ENCODE measurements at places on chromosomes 1 and 21. TPM values are rescaled to one million over a fixed set of nuclear protein-coding genes. Genes with fewer than 3 reads are reported as not detected.
A peak's percentile ranks its signal among the peaks of the same experiment; 100 is the strongest.

Gene USP33
- 28.7 TPM for total RNA-seq

Gene CYP2J2
- total RNA-seq: 6.1 TPM

Gene CD84
- not detected for total RNA-seq

Gene PTPN22
- 0.62 TPM for total RNA-seq

Gene COL24A1
- total RNA-seq: 0.91 TPM

Gene TAL1
- 0.27 TPM for total RNA-seq

Gene KANK4
- 0.78 TPM for total RNA-seq

Gene KCNH1
- total RNA-seq: 0.97 TPM

Gene SYT14
- 3.1 TPM for total RNA-seq

Gene SYCP1
- not detected for total RNA-seq

DNA sequence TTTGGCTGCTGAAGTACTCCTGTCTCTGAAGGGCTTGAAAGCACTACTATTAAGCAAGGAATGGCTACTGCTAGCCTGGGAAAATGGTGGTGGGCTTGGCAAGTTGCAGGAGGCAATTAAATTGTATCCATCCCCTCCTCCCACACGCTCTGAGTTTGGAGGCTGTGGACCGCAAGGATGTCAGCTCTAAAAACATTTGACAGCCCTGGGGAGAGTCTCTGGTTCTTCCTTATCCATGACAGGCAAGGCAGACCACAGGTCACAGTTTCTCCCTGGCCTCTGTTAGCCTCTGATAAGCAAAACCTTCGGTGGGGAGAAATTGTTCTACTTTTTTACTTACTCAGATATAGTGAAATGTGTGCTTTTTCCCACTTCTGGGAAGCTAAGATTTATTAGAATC is 46.6 kb downstream of the S1PR1 start:
- DNase-seq: no peak

- DNase-seq: no peak
These were observed 724.5 kb downstream of the NCAM2 start for GRCh38 chr21:21722731-21723130.

DNA sequence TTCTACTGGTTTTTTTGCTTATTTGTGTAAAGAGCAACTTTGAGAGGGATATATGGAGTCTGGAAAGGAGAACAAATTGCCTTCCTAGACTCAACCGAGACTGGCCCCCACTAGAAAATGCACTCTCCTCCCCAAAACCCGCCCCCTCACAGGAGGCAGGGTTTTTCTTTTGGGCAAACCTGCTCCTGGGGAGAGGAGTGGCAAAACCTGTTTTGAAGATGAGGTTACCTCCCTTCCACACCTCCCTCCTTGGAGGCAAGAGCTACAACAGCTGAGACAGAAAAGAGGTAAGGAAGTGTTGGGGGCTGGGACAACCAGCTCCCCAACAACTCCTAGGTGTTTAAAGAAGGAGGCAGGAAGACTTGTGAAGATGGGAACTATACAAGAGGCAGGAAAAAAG is at the start of gene BNIPL:
TSS of gene BNIPL (plus strand) at position 231 of the 400 bp plus-strand sequence. CDS start at position 371, 140 bp downstream.
- no peak for DNase-seq

- no peak for DNase-seq
These were observed 29.7 kb upstream of the EVA1B start for GRCh38 chr1:36352910-36353878.

GRCh38 chr1:200128944-200129879 is 101.7 kb downstream of the NR5A2 start:
- DNase-seq: no peak

DNA sequence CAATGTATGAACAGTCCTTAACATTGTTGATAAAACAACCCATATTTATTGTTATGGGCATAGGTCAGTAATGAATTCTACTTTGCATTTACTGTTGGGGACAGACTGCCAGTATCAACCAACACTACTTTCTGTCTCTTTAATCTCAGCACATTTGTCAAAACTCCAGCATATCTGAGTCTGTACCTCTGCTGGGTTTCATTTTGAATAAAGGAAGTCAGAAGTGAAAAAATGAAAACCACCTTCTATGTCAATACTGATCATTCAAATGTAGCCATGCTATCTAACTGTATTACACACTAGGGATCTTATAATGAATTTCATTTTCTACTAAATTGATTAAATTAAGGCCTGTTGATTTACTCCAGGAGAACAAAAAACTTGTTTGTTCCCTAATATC is 24.2 kb upstream of the CXADR start:
- DNase-seq: no peak

GRCh38 chr1:6497867-6498575 is 6.6 kb upstream of the PLEKHG5 start:
- DNase-seq: no peak

DNA sequence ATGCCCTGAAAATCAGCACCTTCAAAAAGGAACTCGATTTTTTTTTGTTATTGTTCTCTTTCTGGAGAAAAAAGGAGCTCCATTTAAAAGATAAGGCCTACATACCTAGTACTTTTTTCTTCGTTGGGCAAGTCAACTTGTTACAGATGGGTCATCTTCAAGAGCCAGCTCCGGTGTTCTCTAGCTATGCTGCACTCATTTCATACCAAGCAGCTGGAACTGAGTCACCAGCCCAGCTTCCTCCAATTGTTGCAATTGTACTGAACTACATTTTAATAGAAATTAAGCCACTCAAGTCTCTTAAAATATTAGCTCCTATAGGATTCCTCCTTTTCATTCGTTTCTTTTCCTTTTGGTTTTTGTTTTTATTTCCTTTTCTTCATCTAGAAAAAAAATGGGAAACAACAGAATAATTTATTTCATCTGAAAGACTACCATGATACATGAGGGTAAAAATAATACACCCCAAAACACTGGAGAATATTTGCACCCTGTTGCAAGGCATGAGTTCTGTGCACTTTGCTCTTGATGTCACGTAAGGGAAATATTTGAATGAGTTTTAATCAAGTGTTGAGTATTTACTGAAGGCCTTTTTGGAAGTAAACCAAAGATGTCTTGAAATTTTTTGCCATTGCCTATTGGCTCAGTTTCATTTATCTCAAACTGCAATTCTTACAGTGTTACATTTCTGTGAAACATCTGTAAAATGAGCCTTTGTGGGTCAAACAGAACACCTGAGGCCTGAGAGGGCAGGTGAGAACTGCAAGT is 60.5 kb downstream of the CLIC4 start:
- no peak for DNase-seq

- no peak for DNase-seq
These were observed 5.6 kb downstream of the MAP10 start for GRCh38 chr1:232810856-232811255.

DNA sequence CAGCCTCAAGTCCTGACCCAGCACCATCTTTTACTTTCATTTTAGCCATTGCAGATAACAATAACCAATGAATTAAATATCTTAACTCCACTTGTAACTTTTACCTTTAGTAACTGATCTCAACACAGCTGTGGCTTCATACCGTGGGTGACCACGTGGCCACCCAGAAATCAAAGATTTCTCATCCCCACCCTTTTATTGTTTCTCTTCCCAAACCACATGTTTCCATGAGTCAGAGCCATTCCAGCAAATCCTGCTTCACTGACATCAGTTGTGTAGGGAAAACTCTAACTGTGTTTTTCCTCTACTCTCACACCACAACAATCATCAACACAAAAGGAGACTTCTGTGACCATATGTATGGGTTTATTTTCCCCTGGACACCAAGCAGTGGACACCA is 25.1 kb upstream of the BRDT start:
- DNase-seq: peak; percentile 79

- DNase-seq: peak; percentile 24
These were observed 436 bp upstream of the TTLL7 start for GRCh38 chr1:83999316-83999819.

All from H4 (cell line).